ENCODE measurements at places on chromosomes 12 and 14. TPM values are rescaled to one million over a fixed set of nuclear protein-coding genes. Genes with fewer than 3 reads are reported as not detected.

DNA sequence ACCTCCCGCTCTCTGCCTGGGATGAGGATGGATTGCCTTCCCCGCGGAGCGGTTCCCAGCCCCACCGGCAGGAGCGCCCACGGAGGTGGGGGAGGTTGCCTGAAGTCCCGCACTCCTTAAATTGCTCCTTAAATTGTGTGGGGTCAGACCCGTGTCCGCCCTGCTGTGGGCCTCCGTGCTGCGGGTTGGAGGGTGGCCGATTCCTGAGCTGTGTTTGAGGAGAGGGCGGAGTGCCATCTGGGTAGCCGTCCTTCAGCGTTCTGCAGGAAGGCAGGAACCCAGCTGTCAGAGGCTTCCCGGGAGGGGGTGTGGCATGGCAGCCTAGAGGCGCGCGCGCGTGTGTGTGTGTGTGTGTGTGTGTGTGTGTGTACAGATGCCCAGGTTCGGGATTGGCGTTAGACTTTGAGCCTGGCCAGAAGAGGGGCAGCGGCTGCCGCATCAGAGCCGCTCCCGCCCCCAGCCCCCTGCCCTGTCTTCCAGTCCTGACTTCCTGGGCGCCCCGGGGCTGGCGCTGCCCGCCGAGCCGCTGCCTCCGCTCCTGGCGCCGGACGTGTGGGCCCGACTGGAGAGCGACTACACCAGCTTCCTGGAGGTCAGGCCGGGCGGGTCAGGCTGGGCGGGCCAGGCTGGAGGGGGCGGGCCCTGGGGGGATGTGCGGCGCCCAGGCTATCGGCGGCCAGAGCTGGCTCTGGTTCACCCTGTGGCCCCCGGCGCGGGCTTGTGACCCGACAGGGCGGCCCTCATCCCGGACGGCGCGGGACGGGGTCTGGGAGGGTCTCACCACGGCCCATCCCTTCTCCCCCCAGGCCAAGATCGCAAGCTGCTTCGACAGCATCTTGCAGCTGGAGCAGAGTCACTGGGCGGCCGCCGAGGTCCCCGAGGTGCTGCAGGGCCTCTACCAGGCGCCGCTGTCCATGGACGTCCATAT lies 9.2 kb downstream of the EXOC3L4 start:
- DNase-seq, result no peak

DNA sequence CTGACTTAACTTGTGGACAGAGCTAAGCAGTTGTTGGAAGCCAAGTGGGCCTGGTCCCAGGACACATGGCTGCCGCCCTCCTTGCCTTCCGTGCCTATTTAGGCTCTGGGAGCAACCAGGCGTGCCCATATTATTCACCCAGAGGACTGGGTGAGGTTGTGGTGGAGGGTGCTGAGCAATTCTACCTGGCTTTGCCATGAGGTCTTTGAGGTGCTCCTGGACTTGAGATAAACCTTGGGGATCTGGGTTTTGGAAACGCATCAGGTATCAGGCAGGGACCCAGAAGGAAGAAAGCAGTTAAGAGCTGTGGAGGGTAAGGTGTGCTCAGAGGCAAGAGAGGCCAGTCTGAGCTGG lies 60.1 kb downstream of the EMP1 start:
- no peak for DNase-seq

TCL1B gene
- not detected for total RNA-seq

DNA sequence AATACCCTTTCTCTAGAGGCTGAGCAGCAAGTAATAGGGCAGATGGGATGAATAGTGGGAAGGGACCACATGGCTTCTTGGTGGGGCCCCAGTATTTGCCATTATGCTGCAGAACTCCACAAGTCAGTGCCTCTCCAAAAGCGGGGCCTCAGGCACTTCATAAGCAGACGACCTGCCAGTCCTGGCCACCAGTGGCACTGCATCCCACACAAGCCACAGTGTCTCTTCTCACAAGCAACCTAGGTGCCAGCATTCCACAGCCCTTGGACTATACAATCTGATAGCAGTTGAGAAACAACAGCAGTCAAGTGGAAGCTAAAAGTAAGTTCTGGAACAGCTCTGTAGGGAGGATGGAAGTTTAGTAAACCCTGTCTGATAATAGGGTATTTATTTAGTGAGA lies 4.2 kb upstream of the SLC8A3 start:
- no peak for DNase-seq

GRCh38 chr12:41264281-41264680 lies 76.2 kb downstream of the PDZRN4 start:
- DNase-seq, result peak; percentile 9

DNA sequence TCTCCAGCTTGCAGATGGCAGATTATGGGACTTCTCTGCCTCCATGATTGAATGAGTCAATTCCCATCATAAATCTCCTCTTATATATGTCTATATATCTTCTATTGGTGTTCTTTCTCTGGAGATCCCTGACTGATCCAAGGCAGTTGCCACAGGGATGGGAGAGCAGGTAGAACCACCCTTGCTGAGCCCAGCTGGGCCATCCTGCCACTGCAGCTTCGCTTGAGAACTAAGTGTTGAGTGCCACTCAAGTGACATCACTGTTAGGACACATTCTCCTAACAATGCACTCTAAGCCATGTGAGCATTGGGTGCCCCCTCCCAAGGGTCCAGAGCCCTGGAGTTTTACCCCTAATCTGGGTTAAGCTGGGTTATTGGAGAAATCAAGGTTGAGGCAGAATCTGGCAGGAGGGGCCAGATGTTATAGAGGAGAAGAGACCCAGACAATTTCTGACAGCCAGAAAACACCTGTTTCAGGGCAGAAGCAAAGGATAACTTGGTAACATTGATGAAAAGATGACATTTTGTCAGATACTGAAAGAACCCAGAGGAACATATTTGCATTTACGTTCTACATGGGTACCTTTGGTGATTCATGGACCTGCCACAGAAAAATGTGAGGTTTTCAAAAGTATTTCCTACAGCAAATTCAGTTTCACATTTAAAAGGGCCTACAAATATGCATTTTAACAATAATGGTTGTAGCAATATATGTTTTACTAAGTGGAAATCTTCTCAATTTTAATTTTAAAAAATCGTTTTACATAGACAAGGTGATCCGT lies 57.2 kb upstream of the MAX start:
- DNase-seq, result no peak

GRCh38 chr12:75670216-75670615 lies 158.8 kb upstream of the KRR1 start:
- DNase-seq, result no peak

- peak; percentile 72 for DNase-seq
These were observed 3.0 kb downstream of the GZMB start for GRCh38 chr14:24630872-24631477.

NGB gene
- not detected for total RNA-seq

RPGRIP1 gene
- 0.33 TPM for total RNA-seq

DNA sequence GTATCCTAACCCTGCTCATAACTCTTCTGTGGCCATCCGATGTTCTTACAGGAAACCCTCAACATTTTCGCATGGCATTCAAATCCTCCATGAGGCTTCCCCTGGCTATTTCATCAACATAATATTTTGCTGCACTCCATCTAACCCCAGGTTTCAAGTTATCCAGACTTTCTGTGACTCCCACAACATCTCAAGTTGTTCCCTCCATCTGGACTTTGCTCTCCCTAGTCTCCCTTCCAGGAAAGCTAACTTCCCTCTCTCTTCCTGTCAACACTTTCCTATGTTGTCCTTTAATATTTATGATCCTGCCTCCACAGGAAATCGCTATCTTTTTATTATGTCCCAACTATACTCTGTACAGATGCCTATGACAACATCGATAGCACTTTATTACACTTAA lies 146.1 kb downstream of the METTL25 start:
- DNase-seq, result no peak

DNA sequence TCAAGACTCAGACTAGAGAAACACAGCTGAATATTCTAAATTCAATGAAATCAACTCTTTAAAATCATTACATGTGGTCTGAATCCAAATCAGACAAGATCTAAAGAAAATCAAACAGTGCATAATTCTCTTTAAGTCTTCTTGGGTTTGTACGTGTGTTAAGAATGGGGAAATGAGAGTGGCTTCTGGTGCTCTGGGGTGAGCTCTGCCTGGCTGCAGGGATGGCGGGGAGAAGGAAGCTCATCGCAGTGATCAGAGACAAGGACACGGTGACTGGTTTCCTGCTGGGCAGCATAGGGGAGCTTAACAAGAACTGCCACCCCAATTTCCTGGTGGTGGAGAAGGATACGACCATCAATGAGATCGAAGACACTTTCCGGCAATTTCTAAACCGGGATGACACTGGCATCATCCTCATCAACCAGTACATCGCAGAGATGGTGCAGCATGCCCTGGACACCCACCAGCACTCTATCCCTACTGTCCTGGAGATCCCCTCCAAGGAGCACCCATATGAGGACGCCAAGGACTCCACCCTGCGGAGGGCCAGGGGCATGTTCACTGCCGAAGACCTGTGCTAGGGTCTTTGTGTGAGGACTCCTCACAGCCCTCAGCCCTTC lies 20.9 kb downstream of the SENP1 start:
- DNase-seq, result no peak

DNA sequence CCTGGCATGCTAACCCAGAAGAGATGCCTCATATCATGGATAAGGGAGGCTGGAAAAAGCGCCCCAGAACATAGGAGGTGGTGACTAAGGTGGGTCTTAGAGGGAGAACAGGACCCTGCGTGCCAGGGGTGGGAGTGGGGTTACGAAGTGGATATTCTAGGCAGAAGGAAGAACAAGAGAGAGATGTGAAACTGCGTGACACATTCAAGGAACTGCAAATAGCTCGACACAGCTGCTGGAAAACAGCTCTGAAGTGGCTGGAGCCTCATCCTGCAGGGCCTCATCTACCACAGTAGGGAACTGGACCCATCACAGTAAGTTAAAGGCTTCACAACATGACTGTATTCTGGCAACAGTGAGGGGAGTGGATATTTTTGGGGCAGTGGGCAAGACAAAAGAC lies 61.1 kb downstream of the RNF34 start:
- no peak for DNase-seq

GRCh38 chr14:100740929-100741328 lies 14.2 kb downstream of the DLK1 start:
- DNase-seq, result no peak

ATN1 gene
- total RNA-seq, result 22.0 TPM

DNA sequence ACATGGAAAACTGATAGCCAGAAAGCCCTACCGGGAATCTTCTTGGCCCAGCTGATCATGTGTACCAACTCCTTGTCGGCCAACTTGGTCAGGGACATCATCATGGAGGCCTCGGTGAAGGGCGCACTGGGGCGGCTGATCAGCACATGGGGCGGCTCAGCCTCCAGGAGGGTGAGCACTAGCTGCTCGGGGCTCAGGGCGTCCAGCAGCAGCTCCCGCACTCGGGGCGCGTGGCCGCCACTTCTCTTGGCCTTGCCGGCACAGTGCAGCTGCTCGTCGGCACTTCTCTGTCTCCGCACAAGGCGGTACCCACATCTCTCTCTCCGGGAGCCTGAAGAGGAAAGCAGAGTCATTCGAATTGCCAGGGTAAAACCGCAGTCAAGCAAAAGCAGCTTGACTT lies 33.8 kb downstream of the ESR2 start:
- no peak for DNase-seq

All from HT-29 (cell line).